GM04504 (cell line): ENCODE measurements at places on chromosomes 6 and 20.

DNA sequence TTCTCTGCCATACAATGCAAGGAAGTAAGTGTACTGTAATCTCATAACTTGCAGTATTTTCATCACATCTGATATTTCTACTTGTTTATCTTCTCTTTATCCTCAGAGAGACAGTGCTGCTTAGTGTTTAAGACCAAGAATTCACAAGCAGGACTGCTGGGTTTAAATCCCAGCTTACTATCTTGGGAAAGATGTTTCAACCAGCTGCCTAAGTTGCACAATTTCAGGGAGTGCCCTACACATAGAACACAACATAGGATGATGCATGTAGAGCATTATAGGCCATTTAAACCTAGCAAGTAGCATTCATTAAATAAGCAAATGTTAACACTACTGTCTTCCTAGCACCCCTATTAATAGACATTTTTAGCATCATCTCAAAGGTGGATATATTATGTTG lies 205.2 kb upstream of the CEP162 start:
- no peak for DNase-seq

DNA sequence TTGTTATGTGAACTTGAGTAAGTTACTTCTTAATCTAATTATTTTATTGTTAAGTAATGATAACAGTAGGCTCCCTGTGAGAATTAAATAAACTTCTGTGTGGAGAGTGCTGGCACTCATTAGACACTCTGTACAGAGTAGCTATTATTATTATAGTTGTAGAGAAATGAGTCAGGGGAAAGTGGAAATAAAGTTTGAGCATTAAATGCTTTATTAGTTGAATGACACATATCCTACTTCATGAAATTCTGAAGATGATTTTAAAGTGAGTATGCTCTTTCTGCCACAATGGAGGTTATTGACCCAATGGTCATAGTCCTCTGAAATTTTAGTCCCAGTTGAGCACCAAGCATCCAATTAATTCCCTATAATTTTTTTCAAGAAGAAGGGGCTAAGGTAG lies 5.9 kb downstream of the ECI2 start:
- DNase-seq = no peak

GRCh38 chr6:144809120-144809519 lies 524.0 kb downstream of the UTRN start:
- DNase-seq = peak; percentile 20

GRCh38 chr6:121932076-121932991 lies 467.1 kb upstream of the HSF2 start:
- peak; percentile 97 for DNase-seq

- DNase-seq = no peak
Observed at GRCh38 chr20:20733943-20734342, 21.5 kb upstream of the RALGAPA2 start.

GRCh38 chr6:15573384-15573783 lies 89.4 kb downstream of the DTNBP1 start:
- no peak for DNase-seq

GRCh38 chr20:63265891-63266515 lies 6.6 kb upstream of the ARFGAP1 start:
- DNase-seq = peak; percentile 31

DNA sequence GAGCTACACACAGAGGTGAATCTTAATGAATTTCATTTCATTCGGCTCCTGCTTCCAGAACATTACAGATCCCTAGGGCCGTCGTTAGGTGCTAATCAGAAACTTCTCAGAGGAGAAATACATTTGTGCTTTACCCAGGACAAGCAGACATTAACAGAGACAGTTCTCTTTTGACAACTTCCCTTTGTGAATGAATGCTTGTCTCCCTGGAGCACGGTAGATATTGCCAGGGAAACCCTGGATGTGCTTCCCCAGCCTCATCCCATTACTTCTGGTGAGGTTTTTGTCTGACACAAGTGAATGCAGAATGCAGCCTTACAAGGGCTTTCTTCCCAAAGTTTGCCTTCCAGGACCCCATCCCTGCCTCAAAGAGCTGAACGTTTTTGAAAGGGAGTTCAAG lies 105.4 kb downstream of the SYNDIG1 start:
- no peak for DNase-seq

DNA sequence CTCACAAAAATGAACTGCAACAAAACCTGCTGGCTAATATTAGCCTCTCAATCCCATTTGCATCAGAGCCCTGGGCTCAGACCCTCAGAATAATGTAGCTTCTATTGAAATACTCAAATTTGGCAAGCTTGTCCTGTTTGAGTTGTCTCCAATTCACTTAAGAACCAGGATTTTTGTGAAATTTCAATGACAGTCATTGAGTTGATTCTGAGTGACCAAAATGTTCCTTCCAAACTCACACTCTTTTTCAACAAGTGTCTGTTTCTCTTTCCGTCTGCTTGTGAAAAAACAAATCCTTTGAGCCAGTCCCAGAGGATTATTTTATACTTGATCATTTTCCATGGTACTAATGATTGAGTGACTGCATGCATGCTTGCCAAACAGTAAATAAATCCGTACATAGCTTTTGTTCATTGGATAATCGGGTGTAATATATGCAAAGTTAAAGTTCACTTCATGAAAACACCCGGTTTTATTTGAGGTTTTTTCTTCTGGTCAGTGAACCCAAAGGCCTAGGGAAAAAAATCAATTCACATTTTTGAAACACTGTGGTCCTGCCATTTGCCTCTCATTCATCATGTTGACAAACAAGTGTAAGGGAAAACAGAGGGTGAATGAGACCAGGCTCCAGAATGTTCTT lies 16.4 kb upstream of the SLC22A2 start:
- no peak for DNase-seq

GRCh38 chr6:24649691-24650090 lies 3.7 kb upstream of the KIAA0319 start:
- no peak for DNase-seq

- DNase-seq = no peak
Observed at GRCh38 chr6:19976411-19977129, 139.4 kb downstream of the ID4 start.

GRCh38 chr6:9139746-9140145 lies 704.4 kb upstream of the SLC35B3 start:
- DNase-seq = peak; percentile 72

GRCh38 chr6:137309078-137309762 lies 90.0 kb upstream of the IFNGR1 start:
- DNase-seq = peak; percentile 29

- DNase-seq = no peak
Observed at GRCh38 chr6:125950293-125950692, 6.3 kb upstream of the HINT3 start.

DNA sequence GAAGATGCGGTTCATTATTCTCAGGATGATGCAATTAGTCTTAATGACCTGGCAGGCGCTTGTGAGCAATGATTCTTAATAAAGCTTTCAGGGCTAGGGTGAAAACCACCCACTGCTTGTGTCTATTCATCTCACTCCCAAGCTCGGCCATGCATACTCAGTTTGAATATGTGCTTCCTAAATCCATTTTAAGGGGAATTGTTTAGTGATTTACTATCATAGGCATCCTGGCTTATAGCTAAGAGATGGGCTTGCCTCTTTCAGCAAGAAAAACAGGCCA lies 141.1 kb upstream of the SLC24A3 start:
- no peak for DNase-seq

- no peak for DNase-seq
Observed at GRCh38 chr6:47094241-47094925, 52.3 kb upstream of the ADGRF1 start.

GRCh38 chr20:38207621-38208020 lies 42.6 kb upstream of the TGM2 start:
- no peak for DNase-seq

DNA sequence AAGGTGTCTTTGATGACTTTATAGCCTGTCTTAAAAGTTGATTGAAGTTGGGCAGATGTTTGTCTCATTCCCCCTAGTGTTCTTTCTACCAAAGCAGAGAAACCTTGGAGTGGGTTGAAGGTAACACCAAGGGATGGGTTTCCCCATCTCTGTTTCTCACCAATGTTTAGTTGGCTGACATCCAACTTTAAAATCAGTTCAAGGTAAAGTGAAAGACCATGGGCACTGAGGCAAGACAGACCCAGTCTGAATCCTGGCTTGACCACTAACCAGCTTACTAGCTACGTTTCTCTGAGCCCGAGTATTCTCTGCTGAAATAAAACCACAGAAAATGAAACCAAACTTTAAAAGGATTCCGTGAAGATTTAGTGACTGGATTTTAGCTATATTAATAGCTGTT lies 258.9 kb downstream of the KIF16B start:
- no peak for DNase-seq
